ENCODE measurements at places on chromosomes 1 and 21.

GRCh38 chr1:33072707-33073106, 8.2 kb upstream of the AZIN2 start:
- DNase-seq: no peak

GRCh38 chr1:165073185-165074007, 283.1 kb downstream of the LMX1A start:
- DNase-seq: no peak

DNA sequence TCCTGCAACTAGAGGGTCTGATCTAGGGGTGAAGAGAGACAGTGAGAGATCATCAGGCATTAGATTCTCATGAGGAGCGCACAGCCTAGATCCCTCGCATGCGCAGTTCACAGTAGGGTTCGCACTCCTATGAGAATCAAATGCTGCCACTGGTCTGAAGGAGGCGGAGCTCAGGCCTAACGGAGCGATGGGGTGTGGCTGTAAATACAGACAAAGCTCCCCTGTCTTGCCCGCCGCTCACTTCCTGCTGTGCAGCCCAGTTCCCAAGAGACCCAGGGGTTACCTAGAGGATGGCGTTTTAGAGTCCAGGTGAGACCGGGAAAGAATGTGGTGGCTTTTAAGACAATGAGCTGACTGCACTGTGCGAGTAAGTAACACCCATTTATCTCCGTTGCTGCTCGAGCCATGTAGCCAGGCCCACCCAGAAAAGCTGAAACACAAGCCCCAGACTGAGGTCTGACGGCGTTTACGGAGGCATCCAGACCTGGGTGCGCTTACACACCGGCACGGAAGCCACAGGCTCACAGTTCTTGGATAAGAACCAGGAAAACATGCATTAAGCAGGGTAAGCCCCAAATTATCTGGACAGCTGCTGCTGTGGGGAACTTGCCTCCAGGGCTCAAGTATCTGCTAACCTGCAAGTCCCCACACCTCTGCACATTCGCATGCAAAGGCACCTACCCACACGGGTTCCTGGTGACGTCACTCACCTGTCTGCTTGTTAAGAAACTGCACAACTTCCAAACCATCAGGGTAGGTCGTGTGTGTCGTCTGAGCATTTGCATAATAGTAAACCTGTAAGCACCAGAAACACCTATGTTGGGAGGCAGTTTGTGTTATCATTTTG, 12.5 kb downstream of the TCP10L start:
- no peak for DNase-seq

- no peak for DNase-seq
These were observed 605.3 kb upstream of the NR5A2 start for GRCh38 chr1:199422206-199422605.

DNA sequence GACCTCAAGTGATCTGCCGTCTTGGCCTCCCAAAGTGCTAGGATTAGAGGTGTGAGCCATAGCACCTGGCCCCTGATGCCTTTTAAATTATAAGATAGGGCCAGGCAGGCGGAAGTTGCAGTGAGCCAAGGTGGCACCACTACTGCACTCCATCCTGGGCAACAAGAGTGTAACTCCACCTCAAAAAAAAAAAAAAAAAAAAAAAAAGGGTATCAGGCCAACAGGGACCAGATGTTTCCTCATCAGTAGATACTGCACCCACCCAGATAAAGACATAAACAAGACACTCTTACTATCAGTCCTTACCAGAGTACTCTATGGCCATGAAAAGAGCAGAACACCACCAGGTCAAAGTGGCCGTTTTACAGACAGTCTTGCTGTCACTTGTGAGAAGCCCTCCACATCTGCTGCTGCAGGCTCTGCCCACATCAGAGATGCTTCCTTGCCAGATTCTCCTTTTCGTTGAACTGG, 3.3 kb downstream of the C21orf58 start:
- no peak for DNase-seq

DNA sequence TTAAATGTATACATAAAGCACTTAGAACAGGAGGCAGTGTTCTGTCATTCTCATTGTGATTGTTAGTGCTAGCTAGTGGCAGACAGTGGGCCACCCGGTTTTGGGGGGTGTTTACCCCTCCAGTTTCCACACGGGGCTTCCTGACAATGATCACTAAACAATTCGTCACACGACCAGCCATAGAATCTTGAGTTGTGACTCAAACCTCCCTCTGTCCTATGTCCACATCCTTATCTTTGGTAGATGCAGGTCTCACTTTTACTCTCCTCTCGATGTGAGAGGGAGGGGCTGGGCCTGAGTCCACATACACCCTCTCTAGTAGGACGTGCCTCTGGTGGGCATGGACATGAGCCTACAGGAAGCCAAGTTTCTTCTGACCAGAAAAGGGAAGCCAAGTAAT, 92.6 kb upstream of the SSX2IP start:
- DNase-seq: no peak

GRCh38 chr1:182143154-182143657, 81.7 kb upstream of the ZNF648 start:
- DNase-seq: peak; percentile 88
